ENCODE measurements at places on chromosomes 3 and 15.

DNA sequence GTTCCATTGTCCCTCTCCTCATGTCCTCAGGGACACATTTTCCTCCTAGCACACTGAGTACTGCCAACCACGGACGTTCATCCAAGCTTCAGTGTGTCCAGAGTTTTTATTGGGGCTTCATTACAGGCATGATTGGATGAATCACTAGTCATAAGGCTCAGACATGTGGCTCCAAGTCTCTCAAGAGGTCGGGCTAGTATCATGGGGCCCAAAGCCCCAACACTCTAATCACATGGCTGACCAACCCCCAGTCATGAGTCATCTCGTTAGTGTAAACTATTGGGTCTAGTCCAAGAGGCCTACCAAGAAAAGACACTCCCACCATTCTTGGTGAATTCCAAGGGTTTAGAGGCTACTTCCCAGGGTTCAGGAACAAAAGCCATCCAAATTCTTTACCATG, 4.4 kb downstream of the TERC start:
- DNase-seq = no peak

GRCh38 chr3:119558626-119559317, 642 bp downstream of the CD80 start:
- no peak for DNase-seq

- DNase-seq = no peak
Measured at GRCh38 chr3:100268156-100268555, 7.4 kb downstream of the TBC1D23 start.

- no peak for DNase-seq
Measured at GRCh38 chr3:87225659-87226058, 1.4 kb upstream of the CHMP2B start.

DNA sequence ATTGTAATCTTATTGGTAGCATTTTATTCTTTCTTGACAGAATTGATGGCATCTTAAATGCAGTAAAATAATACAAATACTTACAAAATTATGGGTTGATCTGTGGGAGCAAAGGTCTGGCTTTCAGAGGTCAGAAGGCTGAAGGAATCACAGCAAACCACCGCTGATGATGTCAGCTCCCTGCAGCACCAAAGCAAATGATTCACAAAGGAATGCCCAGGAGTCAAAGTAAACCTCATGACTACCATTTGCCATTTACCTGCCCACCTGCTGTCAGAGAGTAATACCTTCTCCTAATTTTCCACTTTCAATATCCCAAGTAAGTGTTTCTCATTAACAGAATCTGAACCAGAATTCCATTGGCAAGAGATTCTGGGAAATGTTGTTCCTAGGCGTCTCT, 46.1 kb downstream of the CPA3 start:
- DNase-seq = no peak

GRCh38 chr3:88410259-88410658, 260.5 kb downstream of the C3orf38 start:
- no peak for DNase-seq

- DNase-seq = no peak
Measured at GRCh38 chr3:177438596-177439220, 241.4 kb upstream of the TBL1XR1 start.

- DNase-seq = no peak
Measured at GRCh38 chr3:185405243-185405642, 42.3 kb downstream of the MAP3K13 start.

GRCh38 chr3:16720367-16720940, 115.2 kb upstream of the DAZL start:
- no peak for DNase-seq

GRCh38 chr3:62293051-62293780, 80.1 kb downstream of the FEZF2 start:
- no peak for DNase-seq

- DNase-seq = no peak
Measured at GRCh38 chr3:149288655-149289054, 44.8 kb downstream of the TM4SF18 start.

- DNase-seq = no peak
Measured at GRCh38 chr3:9803494-9803893, 6.6 kb upstream of the TTLL3 start.

GRCh38 chr15:78634210-78635145, 6.5 kb downstream of the CHRNB4 start:
- DNase-seq = no peak

DNA sequence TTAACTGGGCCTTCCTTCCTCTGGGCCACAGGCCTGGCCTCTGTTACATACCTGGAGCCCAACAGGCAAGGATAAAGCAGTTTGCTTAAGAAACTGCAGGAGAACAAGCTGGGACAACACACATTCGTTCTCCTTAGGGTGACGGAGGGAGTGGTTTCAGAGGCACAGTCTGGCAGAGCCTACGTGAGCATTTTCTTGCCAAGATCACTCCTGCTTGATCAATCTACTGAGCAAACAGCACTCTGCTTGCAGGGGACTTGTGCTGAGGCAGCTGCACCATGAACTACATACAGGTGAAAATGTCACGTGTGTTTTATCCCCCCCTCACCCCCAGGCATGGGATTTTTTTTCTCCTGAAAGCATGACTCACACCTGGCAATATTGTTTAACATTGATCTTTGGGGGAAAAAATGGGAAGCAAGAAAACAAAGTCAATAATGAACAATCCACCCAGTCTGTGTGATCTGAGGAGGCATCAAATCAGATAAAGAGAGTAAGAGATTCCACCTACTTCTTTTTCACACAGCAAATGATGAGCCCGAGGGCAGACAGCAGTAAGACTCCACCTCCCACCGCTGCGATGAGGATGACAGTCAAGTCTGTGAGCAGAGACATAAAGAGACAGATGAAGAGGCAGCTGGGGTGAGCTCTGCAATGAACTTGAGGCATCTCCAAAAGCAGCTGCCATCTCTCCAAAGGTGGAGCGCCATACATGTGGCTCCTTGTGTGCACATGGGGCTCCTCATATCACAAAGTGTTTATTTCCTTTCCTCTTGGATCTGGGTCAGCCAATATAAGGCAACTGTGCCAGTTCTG, 57.4 kb downstream of the CDCP1 start:
- no peak for DNase-seq

DNA sequence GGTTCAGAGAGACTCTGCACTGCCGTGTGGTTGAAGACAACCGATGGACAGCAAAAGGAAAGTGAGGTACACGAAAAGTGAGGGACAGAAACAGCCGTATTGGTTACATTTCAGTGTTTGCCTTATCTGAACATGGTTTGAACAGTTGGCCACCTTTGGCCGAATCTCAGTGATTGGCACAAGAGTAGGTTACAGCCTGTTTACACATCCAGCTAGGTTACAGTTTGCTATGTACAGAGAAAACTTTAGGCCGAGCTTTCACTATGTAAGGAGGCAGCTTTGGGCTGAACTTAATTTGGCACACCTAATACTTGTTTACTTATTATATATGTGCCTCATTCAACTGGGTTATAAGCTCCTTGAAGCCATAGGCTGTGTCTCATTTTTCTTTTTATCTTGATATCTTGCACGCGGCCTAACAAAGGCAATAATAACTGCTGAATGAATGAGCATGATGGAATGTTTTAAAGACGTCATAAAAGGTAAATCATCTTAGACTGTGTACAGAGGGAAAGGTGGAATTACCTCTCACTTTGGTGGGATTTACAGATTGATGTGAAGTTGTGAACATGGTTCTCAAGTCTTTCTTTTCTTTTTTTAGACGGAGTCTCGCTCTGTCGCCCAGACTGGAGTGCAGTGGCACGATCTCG, 17.2 kb upstream of the GREM1 start:
- no peak for DNase-seq

GRCh38 chr3:33855884-33856546, 57.6 kb downstream of the PDCD6IP start:
- DNase-seq = no peak

GRCh38 chr15:51266656-51267050, 71.7 kb downstream of the CYP19A1 start:
- DNase-seq = no peak

- DNase-seq = no peak
Measured at GRCh38 chr15:29386523-29386922, 116.9 kb upstream of the NSMCE3 start.

DNA sequence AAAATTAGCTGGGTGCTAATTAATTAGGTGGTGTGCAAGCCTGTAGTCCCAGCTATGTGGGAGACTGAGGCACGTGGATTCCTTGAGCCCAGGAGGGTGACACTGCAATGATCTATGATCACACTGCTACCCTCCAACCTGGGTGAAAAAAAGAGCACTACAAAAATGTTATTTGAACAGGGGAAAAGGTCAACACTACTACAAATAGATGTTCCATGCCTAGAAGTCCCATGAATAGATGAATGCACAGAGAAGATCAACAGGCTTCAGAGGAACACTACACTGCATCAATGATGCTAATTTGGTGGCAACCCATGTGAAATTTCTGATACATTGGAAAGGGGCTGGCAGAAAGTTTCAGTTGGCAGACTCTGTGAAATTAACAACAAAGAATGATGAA, 105.4 kb upstream of the FHIT start:
- DNase-seq = no peak

GRCh38 chr3:189383630-189384029, 211.9 kb downstream of the TPRG1 start:
- DNase-seq = no peak

DNA sequence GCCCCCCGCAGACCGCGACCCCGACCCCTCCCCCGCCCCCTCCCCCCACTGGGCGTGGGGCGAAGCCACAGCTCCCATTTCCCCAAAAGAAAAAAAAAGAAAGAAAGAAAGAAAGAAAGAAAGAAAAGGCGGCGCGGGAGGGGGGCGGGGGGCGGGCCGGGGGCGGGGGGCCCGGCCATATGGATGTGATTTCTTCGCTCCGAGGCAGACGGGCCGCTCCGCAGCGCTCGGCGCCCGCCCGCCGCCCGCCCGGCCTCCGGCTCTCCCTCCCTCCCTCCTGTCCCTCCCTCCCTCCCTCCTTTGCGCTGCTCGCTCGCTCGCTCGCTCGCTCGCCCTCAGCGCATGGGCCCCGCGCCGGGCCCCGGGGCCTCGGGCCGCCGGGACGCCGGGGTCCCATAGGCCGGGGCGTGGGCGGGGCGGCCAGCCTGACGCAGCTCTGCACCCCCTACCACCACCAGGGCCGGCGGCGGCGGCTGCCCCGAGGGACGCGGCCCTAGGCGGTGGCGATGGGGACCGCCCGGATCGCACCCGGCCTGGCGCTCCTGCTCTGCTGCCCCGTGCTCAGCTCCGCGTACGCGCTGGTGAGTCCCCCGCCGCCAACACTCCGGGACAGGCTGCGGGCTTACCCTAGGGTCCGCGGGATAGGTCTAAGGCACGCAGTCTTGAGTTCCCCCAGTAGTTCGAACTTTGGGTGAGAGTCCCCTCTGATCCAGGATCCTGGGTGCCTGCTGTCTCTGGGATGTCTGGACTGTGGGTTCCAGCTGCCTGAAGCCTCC, 5.7 kb downstream of the PTH1R start:
- DNase-seq = no peak

- no peak for DNase-seq
Measured at GRCh38 chr3:63595221-63595620, 57.3 kb upstream of the SNTN start.

GRCh38 chr15:48766196-48766595, 44.7 kb downstream of the CEP152 start:
- no peak for DNase-seq

GRCh38 chr15:60272623-60273022, 125.2 kb downstream of the ANXA2 start:
- no peak for DNase-seq

DNA sequence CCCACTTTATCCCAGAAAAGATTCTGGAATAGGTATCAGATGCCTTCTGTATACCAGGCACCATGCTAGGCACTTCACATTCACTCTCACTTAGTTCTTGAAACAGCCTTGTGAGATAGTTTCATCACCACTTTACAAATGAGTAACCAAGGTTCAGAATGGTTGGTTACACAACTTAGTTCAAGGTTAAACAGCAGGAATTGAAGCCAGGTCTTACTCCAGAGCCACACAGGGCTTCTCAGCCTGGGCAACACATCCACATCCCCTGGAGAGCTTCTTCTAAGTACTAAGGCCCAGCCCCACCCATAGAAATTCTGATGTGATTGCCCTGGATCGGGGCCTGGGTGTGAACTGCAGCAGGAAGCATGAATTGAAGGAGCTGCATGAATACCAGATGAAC, 18.6 kb downstream of the WHAMM start:
- no peak for DNase-seq

GRCh38 chr15:89980896-89981295, 20.2 kb upstream of the ZNF710 start:
- DNase-seq = no peak

- DNase-seq = no peak
Measured at GRCh38 chr3:161208931-161209330, 12.2 kb upstream of the NMD3 start.
